ENCODE measurements at places on chromosomes 1 and 21.
A peak's percentile ranks its signal among the peaks of the same experiment; 100 is the strongest.

GRCh38 chr1:177556163-177556562 is 385.4 kb downstream of the BRINP2 start:
- no peak for DNase-seq

DNA sequence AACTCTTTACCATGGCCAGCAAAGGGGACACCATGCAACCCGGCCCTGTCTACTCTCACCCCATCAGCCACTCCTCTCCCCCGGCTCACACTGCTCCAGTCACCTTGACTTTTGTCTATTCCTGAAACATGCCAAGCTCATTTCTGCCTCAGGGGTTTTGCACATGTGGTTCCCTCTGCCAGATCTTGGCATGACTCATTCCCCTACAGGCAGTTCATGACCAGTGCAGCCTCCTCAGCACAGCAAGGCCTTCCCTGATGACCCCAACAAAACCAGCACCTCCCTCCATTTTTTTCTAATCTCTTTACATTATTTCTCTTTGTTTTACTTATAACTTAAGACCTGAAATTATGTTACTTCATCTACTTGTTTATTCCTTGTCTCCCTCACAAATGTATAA is 58.6 kb upstream of the GJB5 start:
- peak; percentile 42 for DNase-seq

- peak; percentile 53 for DNase-seq
Observed at GRCh38 chr1:108643492-108644335, 17.2 kb downstream of the HENMT1 start.

GRCh38 chr1:170634824-170635410 is 29.0 kb upstream of the PRRX1 start:
- no peak for DNase-seq

GRCh38 chr1:67601539-67601938 is 83.5 kb upstream of the GADD45A start:
- DNase-seq: no peak

- peak; percentile 27 for DNase-seq
Observed at GRCh38 chr1:204241050-204241449, 27.3 kb upstream of the GOLT1A start.

GRCh38 chr1:200838676-200839445 is 33.9 kb upstream of the GPR25 start:
- no peak for DNase-seq

DNA sequence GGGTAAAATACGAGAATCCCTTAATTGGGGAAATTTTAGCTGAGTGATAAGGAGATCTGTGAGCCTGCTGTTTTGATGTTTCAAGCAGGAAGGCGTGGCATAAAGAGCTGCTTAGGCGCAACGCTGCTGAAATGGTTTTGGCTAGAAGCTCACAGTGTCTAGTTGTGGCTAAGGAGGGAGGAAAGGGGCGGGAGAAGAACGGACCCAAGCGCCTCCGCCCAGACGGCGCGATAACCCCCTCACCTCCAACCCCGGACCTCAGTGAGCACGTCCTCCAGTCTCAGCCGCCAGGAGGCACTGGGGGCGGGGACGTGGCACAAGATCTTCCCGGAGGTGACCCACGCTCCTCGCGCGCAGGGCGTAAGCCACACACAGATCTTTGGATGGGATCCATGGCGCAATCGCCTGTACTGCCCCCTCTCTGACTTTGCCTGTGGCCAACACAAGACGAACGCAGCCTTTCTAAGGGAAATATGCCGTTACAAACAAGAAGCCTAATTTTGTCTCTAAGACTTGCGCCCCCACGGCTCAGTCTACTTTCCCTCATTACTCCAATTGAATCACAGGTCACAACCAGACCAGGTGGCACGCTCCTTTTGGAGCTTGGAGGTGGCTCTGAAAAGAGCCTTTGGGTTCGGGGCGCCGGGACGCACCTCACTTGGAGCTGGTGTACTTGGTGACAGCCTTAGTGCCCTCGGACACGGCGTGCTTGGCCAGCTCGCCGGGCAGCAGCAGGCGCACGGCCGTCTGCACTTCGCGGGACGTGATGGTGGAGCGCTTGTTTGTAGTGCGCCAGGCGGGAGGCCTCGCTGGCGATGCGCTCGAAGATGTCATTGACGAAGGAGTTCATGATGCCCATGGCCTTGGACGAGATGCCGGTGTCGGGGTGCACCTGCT is 23.4 kb upstream of the RNF187 start:
- no peak for DNase-seq

GRCh38 chr1:237270353-237270752 is 228.4 kb downstream of the RYR2 start:
- no peak for DNase-seq

DNA sequence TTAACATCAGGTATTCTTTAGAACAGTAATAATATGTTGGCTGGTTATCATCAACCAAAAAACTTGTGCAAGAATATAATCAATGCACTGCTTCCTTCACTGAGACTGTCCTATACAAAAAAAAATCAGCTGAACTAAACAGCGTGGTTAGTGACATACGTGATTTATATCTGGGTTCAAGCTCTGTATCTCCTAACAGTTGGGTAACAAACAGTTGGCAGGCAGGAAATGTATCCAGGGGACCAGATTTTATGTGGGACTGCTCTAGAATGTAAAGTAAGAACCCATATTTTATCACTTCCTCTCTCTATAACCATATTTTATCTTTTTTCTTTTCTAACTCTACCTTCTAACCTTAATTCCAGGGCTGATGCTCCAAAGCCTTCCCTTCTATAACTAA is 8.0 kb downstream of the ACBD6 start:
- DNase-seq: no peak

DNA sequence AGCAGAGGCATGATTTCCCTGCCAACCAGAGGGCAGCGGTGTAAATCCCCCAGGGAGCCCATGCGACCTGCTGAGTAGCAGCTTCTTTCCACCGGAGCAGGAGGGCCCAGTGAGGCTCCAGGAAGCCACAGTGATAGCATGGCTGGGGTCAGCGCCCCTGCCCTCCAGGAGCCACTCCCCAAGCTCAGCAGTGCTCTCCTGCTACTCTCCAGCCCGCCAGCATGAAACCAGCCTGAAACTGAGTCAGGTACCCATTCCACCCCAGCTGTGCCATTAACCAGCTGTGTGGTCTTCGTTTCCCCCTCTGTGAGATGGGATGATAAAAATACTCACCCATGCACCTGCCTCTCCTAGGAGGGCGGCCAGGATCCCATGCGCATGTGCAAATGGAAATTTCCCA is 123.8 kb upstream of the TMEM51 start:
- no peak for DNase-seq

- DNase-seq: no peak
Observed at GRCh38 chr1:61056573-61057439, 25.6 kb upstream of the NFIA start.

GRCh38 chr1:194447636-194448035 is 1261.2 kb upstream of the B3GALT2 start:
- no peak for DNase-seq

- peak; percentile 38 for DNase-seq
Observed at GRCh38 chr1:64745181-64745985, 508 bp downstream of the RAVER2 start.

GRCh38 chr1:179206812-179207211 is 22.7 kb downstream of the ABL2 start:
- no peak for DNase-seq

DNA sequence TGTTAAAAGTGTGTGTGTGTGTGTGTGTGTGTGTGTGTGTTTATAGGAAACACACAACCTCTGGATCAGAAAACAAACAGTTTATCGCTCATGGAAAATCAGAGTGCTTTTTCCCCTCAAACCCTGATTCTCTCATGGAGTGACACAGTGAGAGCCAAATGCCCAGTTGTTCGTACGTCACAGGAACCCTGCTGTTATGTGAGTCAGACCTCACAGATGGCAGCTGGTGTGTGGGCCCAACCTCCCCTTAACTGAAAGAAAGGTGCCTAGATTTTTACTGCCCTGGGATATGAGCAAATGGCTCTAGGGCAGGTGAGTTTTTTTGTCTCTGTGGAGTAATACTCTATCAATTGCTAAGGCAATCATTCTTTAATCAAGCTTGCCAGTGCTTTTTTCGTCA is 1788.1 kb downstream of the BRINP3 start:
- peak; percentile 18 for DNase-seq

GRCh38 chr1:61334718-61335589 is 252.6 kb downstream of the NFIA start:
- DNase-seq: no peak

DNA sequence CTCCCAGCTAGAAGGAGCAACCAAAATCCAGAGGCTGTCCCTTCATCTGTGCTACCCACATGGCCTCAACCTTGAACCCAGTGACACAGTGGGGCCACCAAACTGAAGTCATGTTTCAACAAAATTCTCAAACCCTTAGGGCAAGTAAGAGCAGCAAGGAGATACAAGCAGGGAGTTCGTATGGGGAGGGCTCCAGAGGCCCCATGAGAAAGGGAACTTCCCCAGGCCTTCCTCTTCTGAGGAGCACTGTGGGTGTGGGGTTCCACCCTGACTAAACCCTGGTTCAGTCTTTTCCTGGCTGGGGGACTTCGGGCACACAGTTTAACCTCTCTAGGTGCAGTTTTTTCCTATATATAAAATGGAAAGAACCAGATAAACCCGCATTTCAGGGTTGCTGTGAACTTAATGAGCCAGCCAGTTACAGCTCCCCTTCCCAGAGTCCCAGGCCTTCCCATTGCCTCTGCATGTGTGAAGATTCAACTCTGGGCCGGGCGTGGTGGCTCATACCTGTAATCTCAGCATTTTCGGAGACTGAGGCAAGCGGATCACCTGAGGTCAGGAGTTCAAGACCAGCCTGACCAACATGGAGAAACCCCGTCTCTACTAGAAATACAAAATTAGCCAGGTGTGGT is 8.0 kb upstream of the THEMIS2 start:
- no peak for DNase-seq

DNA sequence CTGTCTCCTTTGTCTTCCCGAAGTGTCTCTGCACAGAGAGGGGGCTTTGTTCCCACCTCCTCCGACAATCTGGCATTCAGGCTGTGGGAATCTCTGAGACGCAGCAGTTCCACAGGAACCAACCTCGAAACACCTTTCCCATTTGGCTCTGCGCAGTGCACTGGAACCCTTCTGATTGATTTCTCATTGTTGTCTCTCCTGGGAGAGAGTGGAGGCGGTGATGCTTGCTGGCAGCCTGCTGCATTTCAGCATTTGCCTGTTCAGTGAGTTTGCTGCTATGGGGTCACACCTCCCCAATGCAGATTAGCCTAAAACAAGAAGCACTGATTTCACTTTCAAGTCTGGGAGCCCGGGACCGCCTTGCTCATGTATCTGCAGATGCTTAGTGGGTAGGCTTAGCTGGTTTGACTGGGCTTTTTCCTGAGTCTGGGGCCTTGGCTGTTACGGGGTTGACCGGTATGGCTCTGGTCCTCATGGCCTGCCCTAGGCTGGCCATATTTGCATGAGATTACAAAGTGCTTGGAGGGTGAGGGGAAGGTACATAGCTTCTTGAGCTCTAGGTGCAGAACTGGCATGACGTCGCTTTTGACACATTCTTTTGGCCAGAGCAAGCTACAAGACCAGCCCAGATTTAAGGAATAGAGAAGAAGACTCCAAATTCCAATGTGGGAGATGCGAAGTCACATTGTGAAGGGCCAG is 695.3 kb downstream of the PTPRU start:
- no peak for DNase-seq

GRCh38 chr1:229069176-229069575 is 201.7 kb upstream of the RAB4A start:
- DNase-seq: no peak

DNA sequence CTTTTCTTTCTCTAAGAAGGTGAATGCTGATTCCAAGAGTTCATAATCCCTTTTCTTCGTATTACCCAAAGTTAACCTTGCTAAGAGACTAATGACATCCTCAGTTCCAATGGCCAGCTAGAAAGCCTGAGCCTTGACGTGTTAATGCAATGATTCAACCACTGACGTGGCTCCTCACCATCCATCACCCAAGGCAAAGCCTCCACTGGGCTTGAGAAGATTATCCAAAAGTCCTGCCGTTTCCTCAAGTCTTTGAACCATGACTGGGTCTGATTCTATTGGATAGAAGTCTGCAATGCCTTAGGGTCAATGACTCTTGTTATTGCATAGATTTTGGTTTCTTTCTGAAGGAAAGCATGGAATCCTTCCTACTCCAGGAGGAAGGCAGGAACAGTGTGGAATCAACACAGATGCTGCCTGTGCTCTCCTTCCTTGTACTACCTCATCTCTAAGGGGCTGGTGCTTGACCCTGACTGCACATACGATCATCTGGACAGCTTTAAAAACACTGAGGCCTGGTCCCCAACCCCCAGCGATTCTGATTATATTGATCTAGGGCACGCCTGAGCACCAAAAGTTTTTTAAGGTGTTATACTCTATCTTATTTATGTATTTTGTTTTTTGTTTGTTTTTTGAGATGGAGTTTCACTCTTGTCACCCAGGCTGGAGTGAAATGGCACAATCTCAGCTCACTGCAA is 69.3 kb upstream of the ANGPTL1 start:
- no peak for DNase-seq

DNA sequence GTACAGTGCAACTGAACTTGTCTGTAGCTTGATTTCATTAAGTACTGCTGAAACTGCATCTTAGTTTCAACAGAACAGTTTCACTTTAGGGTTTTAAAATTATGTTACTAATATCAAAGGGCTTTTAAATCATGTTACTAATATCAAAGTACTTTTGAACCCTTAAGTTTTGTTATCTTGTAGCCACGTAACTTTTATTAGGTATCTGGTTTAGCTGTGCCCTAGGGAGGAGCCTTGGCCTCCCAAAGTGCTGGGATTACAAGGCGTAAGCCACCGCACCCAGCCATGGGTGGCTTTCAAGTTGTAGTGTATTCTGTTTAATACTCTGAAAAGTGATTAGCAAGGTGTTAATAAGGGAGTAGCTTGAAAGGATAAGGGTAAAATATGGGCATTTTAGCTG is 2.0 kb downstream of the KDM4A start:
- no peak for DNase-seq

DNA sequence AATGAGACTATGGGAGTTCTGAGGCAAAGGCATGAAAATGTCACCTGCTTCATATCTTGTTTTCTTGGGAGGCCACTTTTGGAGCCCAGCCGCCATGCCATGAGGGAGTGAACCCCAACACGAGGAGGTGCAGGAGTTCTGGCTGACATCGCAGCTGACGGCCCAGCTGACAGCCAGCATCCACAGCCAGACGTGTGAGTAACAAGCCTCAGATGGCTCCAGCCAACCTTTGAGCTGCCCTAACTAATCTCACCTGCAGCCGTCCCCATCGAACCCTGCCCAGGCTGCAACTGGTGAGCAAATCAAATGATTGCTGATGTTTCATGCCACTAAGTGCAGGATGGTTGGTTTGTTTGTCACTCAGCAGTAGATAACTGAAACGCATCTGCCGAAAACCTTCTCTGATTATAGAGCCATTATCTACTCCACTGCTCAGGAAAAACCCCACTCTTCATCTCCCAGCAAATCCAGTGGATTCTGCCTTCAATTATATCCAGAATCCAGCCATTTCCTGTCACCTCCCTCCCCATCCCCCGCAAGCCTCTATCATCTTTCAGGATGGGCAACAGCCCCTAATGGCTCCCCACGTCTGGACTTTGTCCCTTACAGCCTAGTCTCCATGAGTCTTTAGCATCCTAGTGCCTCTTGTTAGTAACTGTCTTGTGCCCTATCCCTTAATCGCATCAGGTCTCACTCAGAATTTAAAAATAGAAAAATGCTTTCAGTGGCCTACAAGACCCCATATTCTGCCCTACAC is 18.5 kb upstream of the RAB4A start:
- no peak for DNase-seq
